Epithelial cell of umbilical artery (primary cell): ENCODE measurements at places on chromosomes 12 and 14. TPM values are rescaled to one million over a fixed set of nuclear protein-coding genes. Genes with fewer than 3 reads are reported as not detected.

The TMED8 gene
- total RNA-seq = 11.0 and 13.8 TPM in 2 replicates

The GPR162 gene
- total RNA-seq = 9.4 and 9.7 TPM in 2 replicates

The LRP1 gene
- total RNA-seq = 4.5 and 5.9 TPM in 2 replicates

The SMIM41 gene
- not detected in 2 replicates for total RNA-seq

The NPAS3 gene
- 0.15 and 0.32 TPM in 2 replicates for total RNA-seq

The MGAT4C gene
- total RNA-seq = 0.32 TPM in 1 of 2 replicates, not detected in the other

The MDM1 gene
- total RNA-seq = 6.8 and 15.8 TPM in 2 replicates

The VCPKMT gene
- 6.2 and 6.8 TPM in 2 replicates for total RNA-seq

The TCL1B gene
- total RNA-seq = not detected in 2 replicates

The KLRK1 gene
- not detected in 2 replicates for total RNA-seq
